GM04503 (cell line): ENCODE measurements at places on chromosomes 4 and X.

GRCh38 chr4:164027805-164028204 is 533.3 kb downstream of the TMA16 start:
- no peak for DNase-seq

- no peak for DNase-seq
Measured at GRCh38 chr4:42415281-42415680, 18.0 kb downstream of the SHISA3 start.

DNA sequence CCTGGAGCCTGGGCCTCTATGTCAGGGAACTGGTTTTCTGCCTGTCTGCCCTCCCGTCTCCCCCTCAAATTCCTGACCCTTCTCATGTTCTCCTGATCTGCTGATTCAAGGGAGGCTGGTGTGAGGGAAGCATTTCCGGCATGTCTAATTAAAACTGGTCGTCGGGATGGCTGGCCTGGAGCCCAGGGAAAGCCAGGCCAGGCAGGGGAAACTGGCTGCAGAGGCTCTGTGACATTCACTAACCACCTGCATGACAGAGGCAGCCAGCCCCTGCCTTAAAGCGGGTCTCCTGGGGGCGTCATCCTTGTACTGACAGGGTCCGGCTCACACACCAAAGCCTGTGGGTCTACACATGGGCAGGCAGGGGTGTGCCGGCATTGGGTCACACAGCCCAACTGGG is 35.2 kb downstream of the ABLIM2 start:
- DNase-seq: no peak

- DNase-seq: no peak
Measured at GRCh38 chrX:38651625-38652601, 90.6 kb downstream of the TSPAN7 start.

DNA sequence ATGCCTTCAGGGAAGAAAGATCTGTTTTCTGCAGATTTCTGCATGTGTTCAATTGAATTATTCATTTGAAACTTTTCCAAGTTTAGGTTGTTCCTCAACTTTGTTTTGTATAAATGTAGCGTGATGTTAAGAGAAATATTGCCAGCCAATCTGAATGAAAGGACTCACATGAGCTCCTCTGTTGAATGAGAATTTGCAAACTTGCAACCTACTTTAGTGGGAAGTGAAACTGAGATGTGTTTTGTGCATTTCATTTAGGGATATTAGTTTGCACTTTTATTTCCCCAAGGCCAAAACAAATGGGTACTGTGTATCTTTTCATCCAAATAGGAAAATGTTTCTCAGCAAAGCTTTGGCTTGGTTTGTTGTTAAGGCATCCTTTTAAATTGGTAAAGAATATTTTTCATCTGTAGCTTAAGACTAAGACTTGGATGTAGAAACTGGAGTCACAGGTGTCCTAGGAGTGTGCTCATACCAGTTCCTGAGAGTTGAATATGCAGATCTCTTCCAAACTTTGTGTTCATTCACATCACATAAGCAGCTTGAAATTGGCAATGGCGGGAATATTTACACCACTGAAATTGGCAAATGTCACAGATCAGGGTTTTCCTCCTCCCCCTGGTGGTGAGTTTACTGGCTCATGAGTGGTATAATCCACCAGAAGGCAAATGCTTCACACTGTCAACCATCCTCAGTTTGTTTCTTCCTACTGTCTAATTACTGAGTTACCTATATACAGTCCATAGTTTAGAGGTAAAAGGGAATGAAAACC is 193.6 kb upstream of the BANK1 start:
- DNase-seq: no peak

DNA sequence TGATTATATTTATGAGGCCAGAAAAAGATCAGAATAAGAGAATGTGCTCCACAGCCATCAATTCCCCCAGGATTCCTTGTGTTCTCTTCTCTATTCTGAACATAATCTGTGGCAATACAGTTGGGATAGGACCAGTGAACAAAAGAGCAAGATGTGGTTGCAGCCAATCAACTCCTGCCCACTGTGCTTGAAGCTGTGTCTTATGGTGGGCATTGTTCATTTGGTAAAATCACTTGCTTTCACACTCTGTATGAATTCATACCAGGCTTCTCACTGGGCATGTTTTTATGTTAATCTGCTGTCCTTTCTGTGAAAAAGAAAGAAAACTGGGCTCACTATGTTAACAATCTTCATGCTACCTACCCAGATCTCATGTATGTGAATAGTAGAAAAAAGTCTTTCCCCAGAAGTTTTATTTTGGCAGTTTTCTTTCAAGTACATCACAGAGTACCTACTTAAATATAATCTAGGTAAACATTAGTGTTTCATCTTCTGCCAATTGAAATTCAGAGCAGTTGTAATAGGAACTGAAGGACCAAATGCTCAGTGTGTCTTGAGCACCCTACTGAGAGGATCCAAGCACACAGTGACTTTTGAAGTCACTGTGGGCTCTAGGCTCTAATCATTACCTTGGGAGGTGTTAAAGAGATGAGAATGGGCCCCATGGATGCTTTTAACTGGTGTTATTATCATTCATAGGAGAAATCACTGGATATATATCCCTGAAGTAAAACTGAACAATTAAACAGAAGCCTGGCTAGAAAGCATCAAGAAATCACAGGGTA is 429.2 kb upstream of the TRAM1L1 start:
- DNase-seq: no peak

DNA sequence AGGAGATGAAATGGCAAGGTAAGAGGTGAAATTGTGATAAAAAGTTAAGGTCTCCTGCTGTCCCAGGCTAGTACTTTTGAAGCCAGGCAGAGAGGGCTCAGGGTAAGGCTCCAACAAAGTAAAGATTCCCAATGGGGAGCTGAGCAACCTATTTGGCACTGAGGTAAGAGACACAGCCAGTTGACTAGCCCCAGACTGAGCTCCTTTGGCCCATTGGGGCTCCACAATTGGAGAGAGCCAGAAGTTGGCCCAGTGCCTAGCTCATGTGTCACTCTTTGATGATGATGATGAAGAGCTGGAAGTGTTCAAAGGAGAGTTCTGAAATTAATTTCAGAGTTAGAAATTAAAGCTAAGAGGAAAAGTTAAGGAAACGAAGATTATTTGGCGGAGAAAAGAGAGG is 94.6 kb downstream of the RLIM start:
- no peak for DNase-seq
